Suppressor macrophage treated with lipopolysaccharide for 1 hour (primary cell): ENCODE measurements at places on chromosomes 11 and 22.

- DNase-seq, result no peak
Measured at GRCh38 chr11:2522631-2523255, 77.9 kb downstream of the KCNQ1 start.

GRCh38 chr11:2577991-2578928 lies 121.5 kb downstream of the KCNQ1OT1 start:
- no peak for DNase-seq

- DNase-seq, result peak; percentile 98
Measured at GRCh38 chr11:2933375-2934020, 4.3 kb upstream of the PHLDA2 start.

DNA sequence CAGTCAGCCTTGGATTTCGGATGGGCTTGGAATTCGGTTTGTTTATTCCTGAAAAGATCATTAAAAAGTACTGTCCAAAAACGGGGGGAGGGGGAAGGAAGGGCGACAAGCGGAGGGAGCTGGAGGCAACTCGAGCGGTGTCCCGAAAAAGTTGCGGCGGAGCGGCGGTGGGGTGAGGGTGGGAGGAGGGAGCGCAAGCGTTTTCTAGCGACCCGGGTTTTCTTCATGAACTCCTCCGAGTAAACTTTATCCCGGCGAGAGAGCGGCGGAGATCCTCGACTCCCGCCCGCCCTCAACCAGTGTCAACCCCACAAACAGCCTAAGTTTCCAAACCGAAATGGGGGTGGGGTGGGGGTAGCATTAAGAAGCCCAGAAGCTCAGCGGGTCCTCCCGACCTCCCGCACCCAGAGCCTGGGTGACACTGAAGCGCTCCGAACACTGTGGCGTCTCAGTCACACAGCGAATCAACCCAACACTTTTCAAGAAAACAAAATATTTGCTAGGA lies 133.0 kb upstream of the C11orf58 start:
- no peak for DNase-seq

GRCh38 chr11:43927925-43928707 lies 14.3 kb upstream of the C11orf96 start:
- DNase-seq, result no peak

DNA sequence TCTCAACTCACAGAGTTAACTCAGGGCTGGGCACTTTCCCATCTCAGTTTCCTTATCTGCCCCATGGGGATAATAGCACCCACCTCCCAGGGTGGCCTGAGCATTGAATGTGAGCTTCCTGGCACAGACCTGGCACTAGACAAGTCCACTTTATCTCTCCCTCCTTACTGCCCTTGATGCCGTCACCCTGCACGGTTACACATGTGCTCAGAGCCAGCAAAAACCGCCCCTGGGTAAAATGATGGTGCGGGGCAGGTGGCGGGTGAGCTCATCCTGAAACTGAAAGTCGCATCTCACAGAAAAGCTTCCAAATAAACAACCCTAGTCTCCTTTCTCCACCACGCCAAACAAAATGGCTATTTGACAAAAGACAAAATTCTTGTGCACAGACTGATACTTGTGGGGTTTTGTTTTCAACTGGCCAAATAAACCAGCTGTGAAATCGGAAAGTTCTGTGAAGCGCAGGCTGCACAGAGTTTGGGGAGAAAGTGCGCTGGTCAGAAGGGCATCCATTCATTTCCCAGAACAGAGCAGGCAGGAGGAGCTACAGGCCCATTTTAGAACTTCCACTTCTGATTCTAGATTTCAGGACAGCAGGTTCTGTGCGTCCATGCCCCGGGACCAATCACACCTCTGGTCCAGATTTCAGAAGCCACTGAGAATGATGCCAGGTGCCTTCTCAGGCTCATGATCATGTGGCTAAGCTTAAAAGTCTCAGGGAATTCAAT lies 138.1 kb downstream of the SHANK2 start:
- DNase-seq, result peak; percentile 16

DNA sequence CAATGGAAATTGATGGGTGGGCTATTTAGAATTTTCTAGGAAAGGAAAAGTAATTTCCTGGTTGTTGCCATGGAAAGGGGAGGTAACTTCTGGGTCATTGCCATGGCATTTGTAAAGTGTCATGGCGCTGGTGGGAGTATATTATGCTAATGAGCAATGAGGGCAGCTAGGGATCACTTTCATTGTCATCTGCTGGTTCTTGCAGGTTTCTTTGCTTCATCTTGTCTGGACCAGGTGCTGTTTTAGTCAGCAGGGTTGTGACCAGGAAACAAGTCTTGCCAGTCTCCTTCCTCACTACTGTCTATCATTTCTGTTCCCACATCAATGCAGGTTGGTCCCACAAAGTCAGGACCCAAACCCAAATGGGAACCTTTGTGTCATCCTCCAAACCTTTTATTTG lies 237.6 kb upstream of the C11orf87 start:
- DNase-seq, result no peak

DNA sequence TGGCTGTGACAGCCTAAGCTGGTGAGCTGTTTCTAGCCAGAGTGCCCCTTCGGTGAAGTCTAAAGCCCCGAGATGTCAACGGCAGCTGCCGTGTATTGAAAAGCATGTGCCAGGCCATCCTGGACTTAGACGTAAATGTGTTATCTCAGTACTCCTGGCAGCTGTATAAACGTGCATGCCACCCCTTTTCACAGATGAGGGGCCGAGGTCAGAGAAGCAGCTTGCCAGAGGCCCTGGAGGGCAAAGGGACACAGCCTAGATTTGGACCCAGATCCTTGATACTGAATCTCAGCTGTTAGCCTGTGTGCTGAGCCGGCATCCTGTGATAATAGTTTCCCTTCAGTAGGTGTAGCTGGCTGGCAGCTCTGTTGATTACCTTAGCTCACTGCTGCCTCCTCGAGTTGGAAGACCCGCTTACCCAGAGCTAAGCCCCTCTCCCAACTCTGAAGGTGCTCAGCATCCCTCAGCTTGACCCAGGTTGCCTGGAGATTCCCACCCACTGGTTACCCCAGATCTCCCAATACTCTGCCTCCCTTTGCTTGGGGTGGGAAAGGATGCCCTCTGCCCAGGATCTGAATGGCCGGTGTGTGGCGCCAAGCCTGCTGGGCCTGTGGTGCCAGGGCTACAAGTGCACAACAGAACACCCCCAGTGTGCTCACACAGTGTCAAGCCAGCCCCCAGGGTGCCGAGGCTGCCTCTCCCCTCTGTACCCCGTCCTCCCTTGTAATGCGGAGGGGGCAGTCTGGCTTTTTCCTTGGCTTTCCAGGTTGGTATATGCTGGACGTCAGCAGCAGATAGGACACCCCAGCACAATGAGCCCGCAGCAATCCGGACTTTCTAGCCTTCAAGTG lies 59.8 kb upstream of the WNT7B start:
- no peak for DNase-seq

DNA sequence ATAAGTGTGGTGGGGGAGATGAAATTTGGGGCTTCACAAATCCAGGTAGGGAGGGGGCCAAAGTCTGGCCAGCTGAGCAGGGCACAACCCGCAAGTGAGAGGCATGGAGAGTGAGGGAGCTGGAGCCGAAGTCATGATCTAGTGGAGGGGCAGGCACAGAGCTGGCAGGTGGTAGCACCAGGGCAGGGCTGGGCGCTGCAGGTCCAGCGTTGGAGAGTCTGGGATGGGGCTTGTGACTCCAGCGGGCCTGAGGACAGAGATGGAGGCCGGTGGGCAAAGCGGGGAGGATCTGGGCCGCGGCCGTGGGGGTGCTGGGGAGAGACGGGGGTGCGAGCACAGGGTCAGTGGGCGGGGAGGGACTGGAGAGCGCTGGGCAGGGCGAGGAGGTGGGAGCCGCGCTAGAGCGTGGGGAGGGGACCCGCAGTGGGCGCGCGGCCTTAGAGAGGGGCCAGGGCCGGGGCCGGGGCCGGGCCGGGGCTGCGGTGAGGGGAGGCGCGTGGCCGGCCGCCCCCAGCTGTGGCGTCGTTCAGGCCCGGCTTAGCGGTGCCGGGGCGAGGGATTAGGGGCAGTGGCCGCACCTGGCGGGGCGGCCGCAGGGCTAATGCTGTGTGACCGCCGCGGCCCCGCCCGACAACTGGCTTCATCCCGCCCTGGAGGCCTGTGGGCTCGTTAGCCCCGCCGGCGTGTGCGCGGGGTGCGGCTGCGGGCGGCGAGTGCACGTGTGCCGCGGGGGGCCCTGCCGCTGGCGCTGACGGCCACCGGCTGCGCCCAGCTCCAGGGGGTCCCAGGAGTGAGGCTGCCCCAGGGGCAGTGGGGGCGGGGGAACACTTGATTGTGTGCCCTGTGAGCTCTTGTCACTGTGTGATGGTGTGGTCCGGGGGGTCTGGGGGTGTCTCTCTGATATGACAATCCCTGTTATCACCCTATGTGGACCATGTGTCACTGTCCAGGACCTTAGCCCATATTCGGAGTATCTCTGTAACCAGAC lies 23.6 kb upstream of the MYOD1 start:
- DNase-seq, result no peak

GRCh38 chr11:121589946-121590537 lies 137.3 kb upstream of the SORL1-AS1 start:
- peak; percentile 86 for DNase-seq

DNA sequence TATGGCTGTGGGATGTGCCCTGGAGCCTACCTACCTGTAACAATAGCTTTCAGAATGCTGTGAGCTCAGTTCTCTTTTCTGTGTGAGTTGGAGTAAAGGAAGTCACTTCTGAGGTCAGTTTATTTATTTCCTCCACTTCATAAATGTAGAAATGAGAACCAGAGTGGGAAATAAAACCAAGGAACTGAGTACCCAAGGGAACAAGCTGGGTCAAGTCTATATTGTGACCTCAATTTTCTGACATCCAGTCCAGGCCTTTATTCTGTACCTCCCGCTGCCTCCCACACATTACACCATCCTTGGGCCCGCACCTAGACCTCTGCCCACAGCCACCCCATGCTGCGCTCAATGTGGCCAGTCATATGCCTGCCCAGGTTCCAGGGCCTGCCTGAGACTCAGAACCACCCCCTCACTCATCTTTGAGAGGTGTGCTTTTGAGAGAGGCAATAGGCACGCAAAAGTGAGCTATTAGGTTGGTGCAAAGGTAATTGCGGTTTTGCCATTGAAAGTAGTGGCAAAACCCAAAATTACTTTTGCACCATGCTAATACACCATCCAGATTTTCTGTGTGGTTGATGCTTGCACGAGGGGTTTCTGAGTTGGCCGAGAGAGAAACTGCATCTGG lies 9.8 kb downstream of the MS4A6E start:
- DNase-seq, result peak; percentile 44

DNA sequence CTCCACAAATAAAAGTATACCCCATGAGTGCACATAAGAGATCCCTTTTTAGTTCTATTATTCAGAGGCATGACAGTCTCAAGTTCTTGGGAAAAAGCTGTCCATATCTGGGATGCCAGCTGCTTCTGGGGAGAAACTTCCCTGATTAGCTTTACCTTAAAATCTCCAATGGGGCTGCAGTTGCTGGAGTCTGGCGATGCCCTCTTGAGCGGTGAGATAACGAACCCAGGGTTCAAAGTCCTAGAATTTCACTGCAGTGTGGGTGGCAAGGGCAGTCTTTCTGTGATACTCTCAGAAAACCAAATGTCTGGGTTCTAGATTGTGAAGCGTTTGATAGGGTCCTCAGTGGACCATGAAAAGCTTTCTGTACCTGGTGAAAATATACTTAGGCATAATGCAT lies 7.4 kb upstream of the PRR33 start:
- DNase-seq, result no peak

- DNase-seq, result no peak
Measured at GRCh38 chr22:35860837-35861236, 143.2 kb downstream of the APOL5 start.

DNA sequence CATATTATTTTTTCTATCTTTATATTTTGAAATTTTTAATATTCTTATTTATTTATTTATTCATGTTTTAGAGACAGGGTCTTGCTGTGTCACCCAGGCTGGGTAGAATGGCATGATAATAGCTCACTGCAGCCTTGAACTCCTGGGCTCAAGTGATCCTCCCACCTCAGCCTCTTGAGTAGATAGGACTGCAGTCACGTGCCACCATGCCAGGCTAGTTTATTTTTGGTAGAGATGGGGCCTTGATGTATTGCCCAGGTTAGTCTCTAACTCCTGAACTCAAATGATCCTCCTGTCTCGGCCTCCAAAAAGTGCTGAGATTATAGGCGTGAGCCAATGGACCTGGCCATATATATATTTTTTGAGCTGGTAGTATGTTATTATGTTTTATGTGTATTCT lies 2.4 kb upstream of the SPDYC start:
- DNase-seq, result no peak

DNA sequence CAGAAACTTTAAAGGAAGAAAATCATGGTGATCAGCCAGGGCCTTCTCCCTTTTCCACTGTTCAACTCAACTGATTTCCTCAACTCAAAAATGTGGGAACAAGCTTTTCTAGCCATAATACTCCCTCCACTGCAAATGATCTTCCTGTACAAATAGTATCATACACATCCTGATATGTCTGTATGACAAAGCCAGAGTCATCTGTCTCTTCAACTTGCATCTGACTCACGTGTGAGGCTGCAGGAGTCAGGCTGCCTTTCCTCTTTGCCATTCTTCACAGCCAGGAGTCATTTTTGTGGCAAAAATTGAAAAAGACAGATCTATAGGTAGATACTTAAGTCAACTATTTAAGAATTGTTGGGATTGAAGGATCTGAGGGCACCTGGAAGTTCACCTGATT lies 13.3 kb downstream of the PATZ1 start:
- DNase-seq, result no peak

DNA sequence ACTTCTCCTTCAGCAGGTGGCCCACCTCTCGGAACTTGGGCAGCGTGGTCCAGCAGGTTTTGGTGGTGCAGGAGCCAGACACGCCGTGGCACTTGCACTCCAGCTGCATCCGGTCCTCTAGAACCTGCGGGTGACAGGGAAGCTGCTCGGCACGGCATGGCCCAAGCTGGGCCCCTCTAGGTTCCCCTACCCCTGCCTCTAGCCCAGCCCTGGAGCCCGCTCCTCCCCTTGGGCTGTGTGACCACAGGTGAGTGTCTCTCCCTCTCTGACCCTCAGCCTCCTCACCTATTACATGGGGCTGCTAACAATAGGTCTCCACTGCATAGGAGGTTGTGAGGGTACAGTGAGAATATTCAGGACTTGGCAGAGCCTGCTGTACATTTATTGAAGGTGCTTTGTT lies 53.8 kb downstream of the WNT7B start:
- no peak for DNase-seq

DNA sequence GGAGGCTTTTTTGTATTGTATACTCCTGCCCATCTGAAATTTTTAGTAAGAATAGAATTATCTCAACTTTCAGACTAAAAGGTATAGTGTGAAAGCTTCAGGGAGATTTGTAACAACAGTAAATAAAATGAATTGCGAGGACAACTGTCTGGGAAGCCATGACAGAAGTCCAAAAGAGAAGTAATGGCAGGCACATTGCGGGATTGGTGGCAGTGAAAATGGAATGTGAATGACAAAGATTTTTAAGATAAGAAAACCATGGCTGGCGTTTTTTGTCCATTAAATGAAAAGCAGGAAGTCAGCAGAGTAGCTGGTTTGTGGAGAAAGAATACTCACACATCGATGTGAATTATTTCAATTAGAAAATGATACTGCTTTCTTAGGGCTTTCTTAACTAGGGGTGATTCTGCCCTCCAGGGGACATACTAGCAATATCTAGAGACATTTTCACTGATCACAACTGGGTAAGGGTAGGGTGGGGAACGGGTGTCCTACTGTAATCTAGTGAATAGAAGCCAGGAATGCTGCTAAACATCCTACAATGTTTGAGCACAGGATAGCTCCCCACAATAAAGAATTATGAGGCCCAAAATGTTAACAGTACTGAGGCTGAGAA lies 1.6 kb downstream of the NPAT start:
- no peak for DNase-seq

- peak; percentile 48 for DNase-seq
Measured at GRCh38 chr11:15793043-15793996, 563.0 kb downstream of the SOX6 start.
